ENCODE measurements at places on chromosomes 7 and 10.

DNA sequence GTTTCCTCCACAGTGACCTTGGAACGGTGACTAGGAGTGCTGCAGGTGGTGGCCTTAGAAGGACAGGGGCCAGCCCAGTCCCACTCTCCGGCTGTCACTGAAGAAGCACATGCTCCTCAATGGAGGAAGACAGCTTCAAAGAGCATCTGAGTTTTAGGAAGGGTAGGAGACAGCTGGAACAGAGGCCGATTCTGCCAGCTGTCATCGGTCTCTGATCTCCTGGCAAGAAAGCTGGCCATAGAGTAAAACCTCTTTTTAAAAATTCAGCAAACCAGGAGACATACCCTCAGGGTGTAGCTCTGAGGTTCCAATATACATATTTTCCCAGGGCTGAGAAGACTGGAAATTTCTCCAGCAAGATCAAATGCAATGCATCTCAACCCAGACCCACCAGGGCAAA is 55.9 kb downstream of the KCNMA1 start:
- no peak for DNase-seq

DNA sequence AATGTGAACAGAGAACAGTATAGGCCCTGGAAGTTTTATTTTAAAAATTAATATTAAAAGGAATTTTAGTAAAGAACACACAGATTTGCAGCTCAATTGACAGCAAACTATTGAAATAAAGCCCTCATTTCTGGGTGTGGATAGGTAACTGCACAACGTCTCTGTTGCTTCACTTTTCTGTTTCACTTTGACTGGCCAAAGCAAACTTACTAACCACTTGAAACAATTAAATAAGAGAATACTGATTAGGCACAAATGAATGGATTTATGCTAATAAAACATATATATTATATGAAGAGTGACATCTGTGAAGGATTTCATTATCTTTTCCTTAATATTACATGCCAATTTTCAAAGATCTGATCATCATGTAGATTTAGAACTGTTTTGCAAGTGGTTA is 11.9 kb downstream of the ZNF804B start:
- DNase-seq, result no peak

GRCh38 chr7:158863611-158864506 is 7.5 kb downstream of the DYNC2I1 start:
- peak; percentile 44 for DNase-seq

GRCh38 chr7:149883452-149883861 is 9.7 kb downstream of the ATP6V0E2 start:
- peak; percentile 64 for DNase-seq

DNA sequence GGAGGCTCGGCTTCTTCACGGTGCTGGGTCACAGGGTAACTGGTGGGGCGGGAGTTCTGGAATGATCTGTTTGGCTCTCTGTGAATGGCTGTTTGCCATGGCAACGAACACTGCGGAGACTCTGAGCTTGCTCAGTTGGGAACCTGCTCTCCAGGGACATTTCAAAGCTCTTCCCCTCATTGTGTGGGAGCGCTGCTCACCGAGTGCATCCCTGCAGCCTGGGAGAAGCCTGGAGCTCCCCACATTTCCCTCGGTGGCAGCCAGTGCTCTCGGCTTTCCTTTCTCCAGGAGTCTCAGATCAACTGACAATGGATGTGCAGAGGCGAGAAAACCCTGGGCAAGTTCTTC is 57.6 kb upstream of the CACUL1 start:
- no peak for DNase-seq

- DNase-seq, result no peak
Measured at GRCh38 chr7:106289848-106290247, 5.1 kb upstream of the NAMPT start.

DNA sequence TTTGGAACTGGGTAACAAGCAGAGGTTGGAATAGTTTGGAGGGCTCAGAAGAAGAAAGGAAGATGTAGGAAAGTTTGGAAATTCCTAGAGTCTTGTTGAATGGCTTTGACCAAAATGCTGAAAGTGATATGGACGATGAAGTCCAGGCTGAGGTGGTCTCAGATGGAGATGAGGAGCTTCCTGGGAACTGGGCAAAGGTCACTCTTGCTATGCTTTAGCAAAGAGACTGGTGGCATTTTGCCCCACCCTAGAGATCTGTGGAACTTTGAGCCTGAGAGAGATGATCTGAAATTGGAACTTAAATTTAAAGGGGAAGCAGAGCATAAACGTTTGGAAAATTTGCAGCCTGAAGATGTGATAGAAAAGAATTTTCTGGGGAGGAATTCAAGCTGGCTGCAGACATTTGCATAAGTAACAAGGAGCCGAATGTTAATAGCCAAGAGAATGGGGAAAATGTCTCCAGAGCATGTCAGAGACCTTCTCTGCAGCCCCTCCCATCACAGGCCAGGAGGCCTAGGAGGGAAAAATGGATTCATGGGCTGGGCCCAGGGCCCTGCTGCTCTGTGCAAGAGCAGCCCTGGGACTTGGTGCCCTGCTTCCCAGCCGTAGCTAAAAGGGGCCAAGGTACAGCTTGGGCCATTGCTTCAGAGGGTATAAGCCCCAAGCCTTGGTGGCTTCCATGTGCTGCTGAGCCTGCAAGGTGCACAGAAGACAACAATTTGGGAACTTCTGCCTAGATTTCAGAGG is 3.6 kb downstream of the PDSS1 start:
- no peak for DNase-seq

DNA sequence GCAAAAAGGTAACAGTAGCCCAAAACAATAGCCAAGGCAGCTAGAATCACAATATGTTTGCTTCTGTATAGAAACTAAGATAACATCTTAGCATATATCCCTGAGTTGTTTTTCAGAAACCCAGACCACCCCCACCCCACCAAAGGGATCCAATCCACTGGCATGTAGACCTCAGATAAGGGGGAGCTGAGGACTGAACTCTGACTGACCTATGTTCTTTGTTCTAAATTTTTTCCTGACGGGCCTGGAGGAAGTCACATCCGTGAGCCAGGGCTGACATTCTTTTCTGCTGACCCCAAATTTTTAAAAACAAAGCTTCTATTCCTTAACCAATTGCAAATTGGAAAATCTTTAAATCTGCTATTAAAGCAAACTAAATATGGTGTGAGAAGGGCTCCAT is 493.9 kb upstream of the IGFBP3 start:
- no peak for DNase-seq

GRCh38 chr7:124898531-124898930 is 31.1 kb downstream of the POT1 start:
- DNase-seq, result no peak

GRCh38 chr10:3782451-3783315 is 2.3 kb downstream of the KLF6 start:
- no peak for DNase-seq

DNA sequence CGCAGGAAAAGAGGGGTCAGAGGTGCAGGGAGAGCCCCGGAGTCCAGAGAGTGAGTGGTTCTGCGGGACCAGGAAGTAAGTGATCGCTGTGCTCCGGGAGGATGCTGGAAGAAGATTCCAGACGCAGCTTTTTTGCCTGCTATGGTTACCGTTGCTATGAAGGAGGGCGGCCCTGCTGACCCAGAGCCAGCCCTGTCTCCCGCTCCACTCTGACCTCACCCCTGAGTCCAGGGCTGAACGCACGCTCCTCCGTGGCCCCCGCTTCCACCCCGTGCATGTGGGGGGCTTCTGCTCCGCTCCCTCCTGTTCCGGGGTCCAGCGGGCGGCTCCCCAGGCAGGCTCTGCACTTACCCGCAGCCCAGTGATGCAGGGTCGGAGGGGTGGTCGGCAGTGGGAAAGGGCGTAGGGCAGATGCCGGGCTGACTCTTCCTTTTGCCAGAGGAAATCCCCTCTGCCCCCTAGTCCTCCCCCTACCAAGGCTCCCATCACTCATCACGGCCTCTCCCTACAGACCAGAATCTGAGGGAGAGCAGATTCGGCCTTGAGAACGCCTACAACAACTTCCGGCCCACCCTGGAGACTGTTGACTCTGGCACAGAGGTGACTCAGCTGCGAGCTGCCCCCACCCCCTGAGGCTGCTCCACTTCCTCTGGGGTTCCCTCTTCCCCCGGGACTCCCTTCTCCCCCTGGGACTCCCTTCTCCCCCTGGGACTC is 2.7 kb upstream of the MUC17 start:
- DNase-seq, result peak; percentile 23

DNA sequence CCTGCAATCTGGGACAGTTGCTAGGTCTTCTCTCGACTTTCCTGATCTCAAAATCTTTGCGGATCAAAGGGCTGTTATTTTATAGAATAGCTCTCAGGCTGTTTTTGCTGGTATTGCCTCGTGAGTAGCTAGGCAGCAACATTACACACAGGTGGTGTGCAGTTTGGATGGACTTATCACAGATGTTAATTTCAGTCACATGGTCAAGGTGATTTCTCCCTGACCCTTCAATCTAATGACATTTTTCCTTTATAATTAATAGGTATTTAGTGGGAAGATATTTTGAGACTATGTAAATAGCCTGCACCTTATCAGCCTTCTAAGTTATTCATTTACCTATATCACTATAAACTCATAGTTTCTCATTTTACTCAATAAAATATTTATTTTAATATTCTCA is 309.6 kb upstream of the PRKCQ start:
- DNase-seq, result no peak

DNA sequence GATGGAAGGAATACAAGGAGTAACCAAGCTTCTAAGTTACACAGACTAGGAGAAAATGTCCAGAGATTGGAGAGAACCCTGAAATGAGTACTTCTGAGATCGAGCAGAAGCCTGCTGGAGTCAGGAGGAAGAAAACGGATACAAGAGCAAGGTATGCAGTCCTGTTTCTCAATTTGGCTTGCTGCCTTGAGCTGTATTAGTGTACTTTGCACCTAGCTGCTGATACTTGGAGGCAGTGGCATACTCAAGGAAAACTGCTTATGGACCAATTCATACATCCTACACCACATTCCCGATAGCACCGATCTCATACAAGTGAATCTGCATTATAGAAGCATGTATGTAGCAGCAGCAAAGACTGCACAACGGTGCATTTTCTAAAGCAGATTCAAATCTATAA is 14.4 kb downstream of the PIP4K2A start:
- no peak for DNase-seq

DNA sequence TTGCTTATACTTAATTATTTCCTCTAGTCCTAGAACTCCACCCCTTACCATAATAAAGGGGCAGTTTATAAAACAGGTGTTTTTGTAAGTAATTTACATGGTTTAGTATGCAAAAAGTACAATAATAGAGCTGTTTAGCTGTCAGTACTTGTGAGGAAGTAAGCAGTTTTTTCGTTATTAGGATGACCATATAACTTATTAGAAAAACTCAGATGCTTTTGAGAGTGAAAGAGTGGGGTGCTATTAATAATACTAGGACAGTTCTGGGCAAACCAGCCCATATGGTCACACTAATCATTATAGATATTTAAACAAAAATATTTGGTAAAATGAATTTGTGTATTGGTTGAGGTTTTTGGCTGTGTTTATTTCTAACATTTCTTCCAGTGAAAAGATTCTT is 201.9 kb upstream of the KAT6B start:
- DNase-seq, result no peak
